Kidney (tissue), 22 donors: ENCODE measurements at places on chromosomes 3 and 15.

DNA sequence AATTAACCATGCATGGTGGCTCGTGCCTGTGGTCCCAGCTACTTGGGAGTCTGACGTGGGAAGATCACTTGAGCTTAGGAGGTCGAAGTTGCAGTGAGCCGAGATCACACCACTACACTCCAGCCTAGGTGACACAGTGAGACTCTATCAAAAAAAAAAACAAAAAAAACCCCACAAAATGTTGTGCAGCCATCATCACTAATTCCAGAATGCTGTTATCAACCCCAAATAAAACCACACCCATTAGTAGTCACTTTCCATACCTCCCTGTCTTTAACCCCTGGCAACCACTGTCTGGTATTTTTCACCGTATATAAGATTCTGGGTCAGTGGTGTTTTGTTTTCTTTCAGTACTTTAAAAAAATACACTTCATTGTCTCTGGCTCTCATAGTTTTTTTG, 16.6 kb downstream of the HMCES start:
- no peak for DNase-seq

- no peak for DNase-seq
Measured at GRCh38 chr15:91380114-91380513, 280.1 kb downstream of the SV2B start.

DNA sequence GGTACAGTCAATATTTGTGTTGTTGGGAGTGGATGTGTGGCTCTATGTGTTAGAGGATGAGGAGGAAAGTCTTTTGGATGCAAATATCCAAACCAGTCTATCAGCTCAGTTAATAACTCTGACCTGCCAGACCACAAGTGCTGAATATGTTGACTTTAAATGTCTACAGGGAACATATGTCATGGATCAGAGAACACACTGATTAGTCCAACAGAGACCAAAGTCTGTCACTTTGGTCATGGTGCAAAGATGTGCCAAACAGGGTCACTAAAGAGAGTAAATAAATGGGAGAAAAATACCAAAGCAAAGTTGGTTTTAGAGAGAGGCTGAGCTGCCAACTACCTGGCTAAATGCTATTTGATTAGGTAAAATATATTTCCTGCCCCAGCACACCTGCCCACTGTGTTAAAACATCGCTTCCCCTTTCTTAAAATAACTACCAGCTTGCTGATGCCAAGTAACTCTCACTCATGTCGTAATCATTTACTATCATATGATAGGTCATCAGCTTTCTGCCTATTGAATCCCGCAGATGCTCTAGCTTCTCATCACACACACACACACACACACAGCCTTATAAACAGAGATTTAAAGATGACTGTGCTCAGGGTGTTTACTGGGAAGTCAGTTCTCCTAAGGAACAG, 173.3 kb downstream of the PDZRN3 start:
- DNase-seq, result peak; percentile 40

DNA sequence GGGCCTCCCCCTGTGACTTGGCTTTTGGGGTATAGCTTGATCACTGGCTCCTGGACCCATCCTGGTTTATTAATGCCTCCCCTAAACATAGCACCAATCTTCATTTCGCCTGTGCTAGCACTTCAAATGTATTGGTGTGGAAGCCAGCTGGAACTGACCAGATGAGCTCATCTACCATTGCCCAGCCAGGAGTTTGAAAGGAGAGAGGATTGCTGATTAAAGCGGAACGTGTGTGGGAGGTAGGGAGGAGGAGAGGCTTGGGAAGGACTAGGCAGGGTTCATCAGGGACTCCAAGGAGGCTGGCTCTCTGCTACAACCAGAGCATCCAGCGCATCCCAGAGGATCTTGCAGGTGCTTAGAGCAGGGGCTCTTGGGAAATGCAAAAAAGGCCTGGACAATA, 34.4 kb upstream of the TLE3 start:
- DNase-seq, result peak; percentile 72

DNA sequence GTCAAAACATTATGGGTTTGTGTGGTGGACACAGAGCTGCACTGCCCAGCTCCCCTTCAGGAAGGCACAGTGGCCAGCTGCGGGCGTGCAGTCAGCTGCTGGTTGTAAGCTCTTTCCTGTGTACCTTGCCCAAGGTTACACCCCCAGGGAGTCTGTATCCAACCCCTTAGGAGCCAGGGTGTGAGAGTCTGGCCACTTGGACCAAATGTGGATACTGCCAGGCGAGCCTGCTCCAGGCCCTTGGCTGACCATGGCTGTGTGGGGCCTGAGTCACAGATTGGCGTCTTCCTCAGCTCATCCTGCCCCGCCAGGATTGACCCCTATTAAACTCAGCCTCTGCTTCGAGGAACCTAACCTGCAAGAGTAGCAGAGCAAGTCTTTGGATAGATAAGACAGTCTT, 56.9 kb downstream of the ABHD5 start:
- no peak for DNase-seq

GRCh38 chr3:137760341-137761098, 3.6 kb upstream of the SOX14 start:
- no peak for DNase-seq

DNA sequence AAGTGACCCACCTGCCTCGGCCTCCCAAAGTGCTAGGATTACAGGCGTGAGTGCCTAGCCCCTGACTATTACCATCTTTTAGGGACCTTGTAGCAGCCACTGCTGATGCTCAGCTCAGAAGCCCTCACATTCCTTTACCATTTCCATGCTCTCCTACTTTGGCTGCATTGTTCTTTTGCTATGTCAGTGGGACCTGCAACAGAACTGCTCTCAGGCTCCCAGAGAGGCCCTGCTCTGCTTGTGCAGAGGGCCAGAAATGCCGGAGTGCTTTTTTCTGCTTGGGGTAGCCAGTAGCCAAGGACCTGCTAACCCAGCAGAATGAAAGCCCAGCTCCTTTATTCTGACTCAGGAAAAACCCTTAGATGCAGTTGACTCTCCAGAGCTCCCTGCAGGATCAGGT, 18.3 kb upstream of the PROK2 start:
- no peak for DNase-seq

GRCh38 chr15:81292523-81293001, 31.4 kb downstream of the STARD5 start:
- DNase-seq, result no peak

DNA sequence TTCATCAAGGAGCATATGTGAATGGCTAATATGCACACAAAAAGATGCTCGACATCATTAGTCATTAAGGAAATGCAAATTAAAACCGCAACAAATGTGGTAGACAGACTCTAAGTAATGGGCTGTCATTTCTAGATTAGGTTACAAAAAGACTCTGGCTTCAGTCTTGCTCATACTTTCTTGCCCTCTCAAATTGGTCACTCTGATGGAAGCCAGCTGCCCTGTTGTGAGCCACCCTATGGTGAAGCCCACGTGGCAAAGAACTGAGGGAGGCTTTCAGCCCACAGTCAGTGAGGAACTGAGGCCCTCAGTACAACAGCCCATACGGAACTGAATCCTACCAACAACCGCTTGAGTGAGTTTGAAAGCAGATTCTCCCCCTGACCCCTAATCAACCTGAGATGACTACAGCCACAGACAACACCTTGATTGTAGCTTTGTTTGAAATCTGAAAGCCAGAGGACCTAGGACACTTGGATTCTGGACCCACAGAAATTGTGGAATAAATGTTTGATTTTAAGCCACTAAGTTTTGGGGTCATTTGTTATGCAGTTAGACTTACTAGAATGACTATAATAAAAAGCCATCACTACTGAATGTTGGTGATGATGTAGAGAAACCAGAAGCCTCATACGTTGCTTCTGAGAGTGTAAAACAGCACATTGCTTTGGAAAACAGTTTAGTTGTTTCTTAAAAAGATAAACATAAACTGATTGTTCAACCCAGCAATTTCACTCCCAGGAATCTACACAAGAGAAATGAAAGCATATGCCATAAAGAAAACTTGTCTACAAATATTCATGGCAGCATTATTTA, 45.7 kb downstream of the EHHADH start:
- no peak for DNase-seq

- DNase-seq, result no peak
Measured at GRCh38 chr3:1135194-1135593, 42.4 kb downstream of the CNTN6 start.

GRCh38 chr15:40826423-40827075, 2.0 kb downstream of the PPP1R14D start:
- no peak for DNase-seq

DNA sequence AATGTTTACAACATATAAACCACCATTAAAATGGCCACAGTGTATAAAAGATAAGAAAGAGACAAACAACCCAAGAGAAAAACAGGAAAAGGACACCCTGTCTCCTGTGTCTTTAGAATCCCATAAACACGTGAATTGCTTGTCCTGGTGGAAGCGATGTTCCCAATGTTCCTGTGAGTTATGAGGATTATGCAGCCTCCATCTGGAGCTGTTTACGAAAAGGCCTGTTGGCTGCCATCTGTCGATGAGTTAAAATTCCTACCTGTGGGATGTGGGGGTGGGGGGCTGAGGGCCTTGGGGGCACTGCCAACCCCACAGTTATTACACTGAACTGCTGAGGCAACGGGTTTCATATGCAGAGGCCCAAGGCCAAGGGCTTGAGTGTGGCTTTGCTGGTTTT, 13.6 kb downstream of the NISCH start:
- DNase-seq, result no peak

- no peak for DNase-seq
Measured at GRCh38 chr3:39590806-39591205, 123.3 kb downstream of the MOBP start.

DNA sequence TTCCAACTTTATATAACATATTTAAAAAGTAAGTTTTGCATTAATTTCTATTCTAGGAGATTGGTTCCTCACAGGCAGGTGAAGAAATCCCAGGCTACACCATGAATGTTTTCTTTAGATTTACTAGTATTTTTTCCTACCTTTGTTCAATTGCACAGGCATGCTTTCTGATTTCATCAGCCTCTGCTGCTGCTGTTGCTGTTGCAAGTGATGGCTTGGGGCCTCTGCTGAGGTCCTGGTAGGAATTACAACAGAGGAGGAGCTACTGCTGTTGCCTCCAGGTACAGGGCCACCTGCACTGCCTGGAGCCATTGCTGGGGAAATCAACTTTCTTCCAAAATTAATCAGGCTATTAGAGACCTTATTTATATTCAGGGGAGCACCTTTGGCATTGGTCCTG, 353.3 kb downstream of the PLCL2 start:
- DNase-seq, result no peak

DNA sequence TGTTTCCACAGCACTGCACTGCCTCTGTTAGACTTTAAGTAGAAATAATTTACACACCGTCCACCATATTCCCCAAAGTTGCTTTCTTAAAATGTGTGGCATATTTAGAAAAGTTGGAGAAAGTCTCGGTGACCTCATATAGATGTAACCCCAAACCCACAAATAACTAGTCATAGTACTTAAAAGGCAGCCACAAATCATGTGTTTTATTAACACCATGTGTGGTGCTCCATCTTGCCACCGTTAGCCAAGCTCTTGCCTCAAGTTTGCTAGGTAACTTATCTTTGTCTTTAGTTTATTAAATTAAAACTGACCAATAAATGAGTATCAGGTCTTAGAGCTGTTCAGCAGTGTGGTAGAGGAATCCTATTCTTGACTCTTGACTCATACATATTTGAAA, 257.9 kb downstream of the UBE2E2 start:
- DNase-seq, result no peak

GRCh38 chr15:52765785-52766184, 24.4 kb downstream of the ONECUT1 start:
- no peak for DNase-seq

- DNase-seq, result no peak
Measured at GRCh38 chr3:197297002-197297401, 1.4 kb downstream of the DLG1 start.

DNA sequence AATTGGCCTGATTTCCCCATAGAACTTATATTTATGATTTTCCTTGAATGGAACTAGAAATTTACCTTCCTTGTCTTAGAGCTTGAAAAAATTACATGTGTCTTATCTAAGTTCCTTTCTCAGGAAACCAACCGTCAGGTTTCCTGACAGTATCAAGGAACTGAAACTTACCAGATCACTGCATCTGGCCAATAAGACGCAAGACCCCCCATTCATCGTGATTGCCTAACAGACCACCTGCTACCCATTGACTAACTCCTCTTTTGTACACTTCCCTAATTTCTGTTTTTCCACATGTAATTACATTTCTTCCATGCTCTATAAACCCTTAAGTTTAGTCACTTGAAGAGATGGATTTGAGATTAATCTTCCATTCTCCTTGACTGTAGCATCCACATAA, 517.2 kb upstream of the CBLB start:
- no peak for DNase-seq

DNA sequence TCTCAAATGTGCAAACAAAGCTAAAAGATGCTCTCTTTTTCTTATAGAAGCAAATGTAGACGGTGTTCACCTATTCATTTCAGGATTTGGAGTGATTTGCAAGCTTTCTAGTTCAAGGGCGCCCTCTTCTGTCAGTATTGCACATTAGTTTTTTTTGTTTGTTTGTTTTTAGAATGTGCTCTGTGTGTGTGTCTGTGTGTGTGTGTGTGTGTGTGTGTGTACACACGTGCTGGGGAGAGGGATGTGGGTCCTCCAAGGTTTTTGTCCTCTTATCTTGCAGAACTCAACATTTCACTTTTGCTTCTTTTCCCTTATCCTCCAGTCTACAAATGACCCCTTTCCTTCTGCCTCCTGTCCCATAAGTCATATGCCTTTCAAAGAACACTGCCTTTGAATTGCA, 23.5 kb downstream of the DNAH1 start:
- DNase-seq, result peak; percentile 96

DNA sequence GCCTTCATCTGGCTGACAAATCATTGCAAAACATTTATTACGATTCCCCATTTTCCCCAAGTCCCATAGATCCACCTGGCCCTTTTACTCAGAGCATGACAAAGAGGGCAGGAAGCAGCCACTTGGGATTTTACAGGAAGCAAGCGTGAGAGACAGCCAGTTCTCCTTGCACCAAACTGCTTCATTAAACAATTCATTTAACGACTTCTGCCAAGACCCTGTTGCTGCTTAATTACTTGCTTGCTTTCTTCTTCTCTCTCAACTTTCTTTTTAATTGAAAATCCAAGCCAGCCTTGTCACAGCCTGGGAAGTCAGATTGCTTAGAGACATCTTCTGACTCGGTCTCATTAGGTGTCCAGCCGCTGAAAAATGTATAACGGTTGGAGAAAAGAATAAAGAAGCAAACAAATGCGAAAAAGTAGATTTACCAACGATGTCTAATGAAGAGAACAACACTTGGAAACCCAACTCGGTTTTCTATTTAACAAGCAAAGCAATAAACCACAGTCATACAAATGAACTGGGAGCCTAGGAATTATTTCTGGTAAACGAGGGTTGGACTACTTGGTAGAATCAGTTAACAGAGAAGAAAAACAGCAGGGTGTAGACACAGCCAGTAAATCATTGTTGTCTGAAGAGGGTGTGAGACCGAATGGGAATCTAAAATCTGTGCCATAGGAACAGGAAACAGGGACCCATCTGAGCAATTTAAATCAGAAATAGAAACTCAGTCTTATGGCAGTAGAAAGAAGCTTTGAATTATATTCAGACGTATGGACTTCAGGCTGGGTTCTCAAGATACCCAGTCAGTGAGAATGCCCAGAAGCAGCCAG, 298.3 kb downstream of the LRRC3B start:
- DNase-seq, result no peak
